ENCODE measurements at places on chromosomes 4 and X.

GRCh38 chrX:104745152-104745551 lies 179.2 kb downstream of the IL1RAPL2 start:
- no peak for DNase-seq

DNA sequence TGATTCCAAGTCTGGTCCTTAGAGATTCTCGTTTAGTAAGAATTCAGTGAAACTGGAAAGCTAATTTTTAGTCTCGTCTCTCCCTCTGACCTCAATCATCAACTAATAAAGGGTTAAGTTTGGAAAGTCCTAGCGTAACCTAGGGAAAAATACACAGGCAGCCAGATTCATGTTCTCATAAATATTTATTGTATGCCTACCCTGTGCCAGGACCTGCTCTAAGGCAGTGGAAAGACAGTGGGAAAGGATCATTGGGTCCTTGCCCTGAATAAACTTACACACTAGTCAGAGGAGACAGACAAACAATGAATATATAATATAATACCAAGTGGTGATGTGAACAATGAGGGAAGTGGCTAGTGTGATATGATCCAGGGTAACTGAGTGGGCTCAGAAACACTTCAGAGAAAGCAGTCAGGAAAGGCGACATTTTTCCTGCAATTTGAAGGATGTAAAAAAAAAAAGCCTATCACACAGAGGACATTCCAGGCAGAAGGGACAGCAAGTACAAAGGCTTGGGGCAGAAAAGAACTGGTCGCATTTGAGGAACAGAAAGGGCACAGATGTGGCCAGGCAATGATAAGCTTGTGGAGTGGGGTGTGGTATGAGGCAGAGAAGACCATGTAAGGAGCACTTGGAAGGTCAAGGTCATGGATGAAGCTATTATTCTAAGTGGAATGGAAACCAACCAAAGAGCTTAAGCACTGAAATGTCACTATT lies 128.8 kb downstream of the AMELX start:
- no peak for DNase-seq

GRCh38 chrX:43644124-43644701 lies 11.9 kb upstream of the MAOA start:
- DNase-seq = no peak

DNA sequence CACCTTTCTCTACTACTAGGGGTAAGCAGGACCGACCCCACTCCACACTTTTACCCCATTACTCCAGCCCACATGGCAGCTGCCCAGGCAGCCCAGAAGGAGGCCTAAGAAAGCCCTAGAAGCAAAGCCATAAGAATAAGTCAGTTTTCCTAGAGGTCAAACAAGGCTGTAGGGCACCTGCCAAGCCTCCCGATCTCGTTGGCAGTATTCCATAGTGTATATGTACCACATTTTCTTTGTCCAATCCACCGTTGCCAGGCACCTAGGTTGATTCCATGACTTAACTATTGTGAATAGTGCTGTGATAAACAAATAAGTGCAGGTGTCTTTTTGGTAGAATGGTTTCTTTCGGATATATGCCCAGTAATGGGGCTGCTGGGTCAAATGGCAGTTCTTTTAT lies 54.2 kb downstream of the RHOXF2B start:
- DNase-seq = no peak
